NCI-H1417 treated with DMSO at 0.1 percent for 48 hours (cell line): ENCODE measurements at places on chromosomes 12 and 14.

DNA sequence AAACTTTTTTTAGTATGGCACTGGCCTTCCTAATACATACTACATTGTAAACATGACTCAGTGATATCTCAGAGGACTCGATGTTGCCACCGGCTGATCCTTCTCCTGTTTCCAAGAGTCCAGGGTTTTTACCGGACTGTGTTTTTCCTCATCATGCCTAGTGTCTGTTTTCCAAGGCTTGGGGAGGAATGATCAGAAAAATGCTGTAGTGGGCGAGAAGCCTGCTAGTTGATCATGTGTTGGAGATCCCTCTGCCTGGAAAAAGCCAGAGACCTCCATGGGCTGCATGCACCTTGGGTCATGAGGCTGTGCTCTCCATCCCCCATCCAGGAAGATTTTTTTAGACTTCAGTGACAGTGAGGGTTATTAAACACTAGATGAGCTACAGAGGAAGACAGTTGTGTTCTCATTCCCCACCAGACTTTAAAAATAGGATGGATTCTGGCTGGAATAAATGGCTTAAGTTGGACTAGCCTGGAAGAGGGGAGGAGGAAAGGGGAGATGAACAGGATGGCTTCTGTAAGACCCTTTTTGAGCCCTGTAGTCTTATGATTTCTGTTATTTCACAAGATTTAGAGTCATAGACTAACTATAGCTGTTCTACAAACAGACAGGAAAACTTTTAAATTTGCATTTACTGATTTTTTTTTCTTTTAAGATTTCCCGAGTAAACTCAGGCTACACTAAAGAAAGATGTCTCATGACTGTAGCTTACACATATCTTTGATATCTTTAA lies 145.7 kb downstream of the SAMD4A start:
- DNase-seq: no peak

GRCh38 chr14:61647704-61648103 lies 47.6 kb upstream of the HIF1A start:
- no peak for DNase-seq

- no peak for DNase-seq
Observed at GRCh38 chr14:105139831-105140239, 28.7 kb downstream of the JAG2 start.

DNA sequence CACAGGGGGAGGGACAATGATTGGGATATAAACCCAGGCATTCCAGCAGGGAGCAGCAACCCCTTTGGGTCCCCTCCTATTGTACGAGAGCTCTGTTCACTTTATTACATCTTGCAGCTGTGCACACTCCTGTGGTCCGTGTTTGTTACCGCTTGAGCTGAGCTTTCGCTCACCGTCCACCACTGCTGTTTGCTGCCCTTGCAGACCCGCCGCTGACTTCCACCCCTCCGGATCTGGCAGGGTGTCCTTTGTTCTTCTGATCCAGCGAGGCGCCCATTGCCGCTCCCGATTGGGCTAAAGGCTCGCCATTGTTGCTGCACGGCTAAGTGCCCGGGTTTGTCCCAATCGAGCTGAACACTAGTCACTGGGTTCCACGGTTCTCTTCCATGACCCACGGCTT lies 64.1 kb downstream of the E2F7 start:
- no peak for DNase-seq

DNA sequence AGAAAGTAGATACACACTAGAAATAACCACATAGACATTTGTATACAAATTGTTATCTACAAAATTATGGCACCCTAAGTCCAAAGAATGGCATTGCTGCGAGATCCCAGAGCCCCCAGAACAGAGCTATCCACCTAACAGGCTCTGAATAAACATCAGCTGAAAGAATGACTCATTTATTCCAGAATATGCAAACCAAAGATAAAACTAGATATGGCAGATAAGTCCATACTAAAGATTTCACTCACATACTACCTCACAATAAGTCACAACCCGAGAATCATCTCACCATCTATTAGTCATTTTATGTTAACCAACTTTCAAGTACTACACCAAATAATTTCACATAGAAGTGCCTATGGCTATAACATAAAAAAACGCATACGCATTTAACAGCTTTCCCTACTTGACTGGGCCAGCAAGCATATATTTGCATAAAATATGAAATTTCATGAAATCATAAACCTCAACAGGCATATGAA lies 5.6 kb downstream of the CNIH1 start:
- DNase-seq: no peak

DNA sequence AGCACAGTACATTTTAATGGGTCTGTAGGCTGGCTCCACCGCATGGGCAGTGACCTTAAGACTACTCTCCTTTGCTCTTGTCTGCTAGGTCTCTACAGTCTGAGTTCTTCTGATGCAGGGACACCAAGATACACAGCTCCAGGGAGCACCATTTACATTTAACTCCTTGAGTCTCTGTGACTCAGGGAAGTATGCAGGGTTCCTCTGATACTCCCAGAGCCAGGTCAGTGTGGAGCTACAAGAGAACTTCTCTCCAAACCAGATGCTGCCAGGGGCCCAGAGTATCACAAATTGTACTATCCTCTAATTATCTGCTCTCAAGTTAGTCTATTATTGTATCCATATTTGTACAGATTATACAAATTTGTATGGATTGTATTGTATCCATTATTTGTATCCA lies 15.2 kb downstream of the ZFP36L1 start:
- no peak for DNase-seq

DNA sequence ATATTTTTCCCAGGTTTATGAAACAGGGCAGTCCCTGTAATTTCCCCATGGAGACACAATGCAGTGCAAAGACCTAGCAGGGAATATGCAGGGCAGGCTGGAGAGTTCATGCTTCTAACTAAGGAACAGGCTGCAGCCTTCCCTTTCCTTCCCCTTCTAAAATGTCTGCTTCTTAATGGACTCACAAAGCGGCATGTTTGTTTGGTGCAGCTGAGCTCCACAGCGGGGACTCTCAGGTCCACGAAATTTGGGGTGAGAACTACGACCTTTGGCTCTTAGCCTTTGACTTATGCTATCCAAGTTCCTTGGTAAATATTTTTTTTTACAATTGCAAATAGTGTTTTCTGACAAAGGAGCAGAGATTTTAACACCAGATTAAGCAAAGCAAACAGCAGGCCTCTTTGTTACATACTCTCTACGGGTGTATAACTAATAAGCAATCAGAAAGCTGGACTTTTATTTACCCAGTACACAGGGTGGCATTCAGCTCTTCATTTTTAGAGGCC lies 323.6 kb downstream of the ZFP36L1 start:
- DNase-seq: no peak

DNA sequence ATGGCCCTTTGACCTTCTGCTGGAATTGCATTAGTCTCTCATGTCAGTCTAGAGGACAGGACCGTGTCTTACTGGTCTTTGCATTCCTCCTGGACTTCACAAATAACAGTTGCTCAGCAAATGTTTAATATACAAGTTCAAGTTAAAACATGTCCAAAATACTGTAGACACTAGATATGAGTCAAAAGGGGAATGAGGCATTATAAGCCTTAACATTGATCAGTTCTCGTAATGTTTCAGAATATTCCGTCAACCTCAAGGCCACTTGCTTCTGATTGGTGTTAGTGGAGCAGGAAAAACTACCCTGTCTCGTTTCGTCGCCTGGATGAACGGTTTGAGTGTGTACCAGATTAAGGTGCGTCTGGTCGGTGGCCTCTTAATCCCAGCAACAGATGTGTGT lies 59.9 kb downstream of the HSP90AA1 start:
- no peak for DNase-seq

GRCh38 chr14:34873589-34874385 lies 1.4 kb downstream of the BAZ1A start:
- DNase-seq: peak; percentile 47

- DNase-seq: no peak
Observed at GRCh38 chr12:64407342-64408223, 3.4 kb downstream of the XPOT start.

GRCh38 chr14:104777808-104778249 lies 17.7 kb downstream of the AKT1 start:
- DNase-seq: no peak

DNA sequence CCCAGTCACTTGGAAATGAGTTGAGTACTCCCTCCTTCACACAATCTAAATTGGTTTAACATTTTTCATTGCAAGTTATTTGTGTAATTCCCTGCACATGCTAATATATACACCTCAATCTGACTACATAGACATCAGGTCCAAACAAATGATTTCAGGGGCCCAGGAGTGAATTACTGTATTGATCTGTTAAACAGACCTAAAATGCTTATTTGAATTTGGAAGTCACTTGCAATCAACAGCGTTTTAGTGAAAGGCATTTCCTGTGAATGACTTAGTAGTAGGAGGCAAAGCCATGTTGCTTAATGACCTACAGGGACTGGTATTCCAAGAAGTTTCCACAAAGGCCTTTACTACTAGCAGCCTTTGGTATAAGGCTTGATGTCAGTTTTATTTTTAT lies 22.6 kb upstream of the SLC15A5 start:
- DNase-seq: no peak

GRCh38 chr12:85275374-85275773 lies 4.6 kb upstream of the ALX1 start:
- DNase-seq: no peak

- DNase-seq: no peak
Observed at GRCh38 chr14:70473825-70474224, 21.9 kb downstream of the ADAM21 start.

- DNase-seq: peak; percentile 46
Observed at GRCh38 chr12:10612984-10613348, 443 bp downstream of the MAGOHB start.

DNA sequence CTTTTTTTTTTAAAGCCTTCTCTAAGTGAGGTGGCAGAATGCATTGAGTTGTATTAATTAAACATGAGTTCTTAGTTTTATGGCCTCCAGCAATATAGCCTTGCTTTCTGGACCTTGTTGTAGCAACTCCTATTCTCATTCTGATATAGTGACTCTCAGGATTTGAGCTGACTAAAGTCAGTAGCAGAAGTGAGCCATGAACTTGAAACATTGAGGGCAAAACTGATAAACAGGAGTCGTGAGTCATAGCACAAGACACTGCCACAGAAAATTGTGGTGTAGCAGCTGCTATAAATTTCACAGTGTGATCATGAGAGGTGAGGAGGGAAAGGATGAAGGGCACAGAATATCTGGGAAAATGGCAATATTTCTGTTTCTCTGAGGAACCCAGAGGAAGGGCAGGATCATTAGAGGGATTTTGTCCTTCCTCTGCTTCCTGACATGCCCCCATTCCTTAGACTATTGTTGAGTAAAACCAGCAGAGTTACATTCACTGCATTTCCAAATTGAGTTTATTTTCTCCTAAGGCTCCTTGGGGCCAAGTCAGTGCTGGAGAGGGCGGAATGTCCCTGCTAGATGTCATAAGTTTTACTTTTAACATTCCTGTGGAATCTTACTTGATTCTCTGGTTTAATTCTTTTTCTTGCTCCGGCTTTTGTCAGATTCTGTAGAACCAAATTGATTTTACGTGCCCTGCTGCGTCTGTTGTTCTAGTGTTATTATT lies 7.5 kb downstream of the KLRG1 start:
- no peak for DNase-seq

DNA sequence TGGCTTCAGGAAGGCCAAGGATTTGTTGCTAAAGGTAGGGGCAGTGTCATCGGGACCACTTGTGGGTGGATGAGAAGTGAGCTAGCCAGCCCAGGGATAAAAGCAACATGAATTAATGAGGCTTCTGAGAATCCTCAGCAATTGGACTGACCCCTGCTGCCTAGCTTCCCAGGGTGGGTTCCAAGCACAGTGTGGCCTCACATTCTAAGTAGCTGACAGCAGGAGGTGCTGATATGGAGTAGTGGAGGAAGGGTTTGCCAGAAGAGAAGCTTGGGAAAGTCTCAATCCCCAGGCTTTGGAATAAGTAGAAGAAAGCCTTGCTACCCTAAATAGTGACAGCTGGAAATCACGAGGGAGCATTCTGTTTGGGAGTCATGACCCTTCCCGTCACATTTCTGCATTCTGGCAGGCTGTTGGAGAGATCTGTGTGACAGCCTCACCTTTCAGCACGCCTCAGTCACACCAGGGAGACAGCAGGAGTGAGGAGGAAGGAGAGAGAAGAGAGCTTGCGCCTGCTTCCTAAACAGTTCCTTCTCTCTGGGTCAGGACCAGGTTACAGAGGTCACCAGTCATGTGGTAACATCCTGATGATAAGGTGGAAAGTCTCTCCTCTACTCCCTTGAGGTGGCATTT lies 31.2 kb downstream of the DACT1 start:
- DNase-seq: no peak

DNA sequence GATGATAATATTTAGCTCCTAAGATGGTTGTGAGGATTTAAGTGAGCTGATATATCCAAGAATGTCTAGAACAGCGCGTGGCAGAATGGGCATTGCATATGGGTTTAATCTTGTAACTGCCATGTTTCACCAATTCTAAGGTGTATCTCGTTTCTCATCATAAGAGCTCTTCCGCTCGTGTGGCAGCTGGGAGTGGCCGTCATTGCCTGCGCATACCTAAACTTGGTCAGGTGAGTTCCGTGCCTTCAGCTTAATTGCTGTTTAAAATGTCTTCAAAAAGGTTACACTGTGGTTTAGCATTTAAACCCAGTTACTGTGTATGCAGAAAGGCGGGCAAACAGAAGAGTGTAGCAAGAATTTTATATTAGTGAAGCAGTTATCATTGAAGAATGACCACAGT lies 4.5 kb upstream of the AQP2 start:
- no peak for DNase-seq

- DNase-seq: no peak
Observed at GRCh38 chr12:71170456-71170855, 12.7 kb upstream of the TSPAN8 start.

- DNase-seq: no peak
Observed at GRCh38 chr12:45284096-45284901, 68.4 kb downstream of the ANO6 start.

- no peak for DNase-seq
Observed at GRCh38 chr14:88454886-88455285, 69.4 kb downstream of the SPATA7 start.

DNA sequence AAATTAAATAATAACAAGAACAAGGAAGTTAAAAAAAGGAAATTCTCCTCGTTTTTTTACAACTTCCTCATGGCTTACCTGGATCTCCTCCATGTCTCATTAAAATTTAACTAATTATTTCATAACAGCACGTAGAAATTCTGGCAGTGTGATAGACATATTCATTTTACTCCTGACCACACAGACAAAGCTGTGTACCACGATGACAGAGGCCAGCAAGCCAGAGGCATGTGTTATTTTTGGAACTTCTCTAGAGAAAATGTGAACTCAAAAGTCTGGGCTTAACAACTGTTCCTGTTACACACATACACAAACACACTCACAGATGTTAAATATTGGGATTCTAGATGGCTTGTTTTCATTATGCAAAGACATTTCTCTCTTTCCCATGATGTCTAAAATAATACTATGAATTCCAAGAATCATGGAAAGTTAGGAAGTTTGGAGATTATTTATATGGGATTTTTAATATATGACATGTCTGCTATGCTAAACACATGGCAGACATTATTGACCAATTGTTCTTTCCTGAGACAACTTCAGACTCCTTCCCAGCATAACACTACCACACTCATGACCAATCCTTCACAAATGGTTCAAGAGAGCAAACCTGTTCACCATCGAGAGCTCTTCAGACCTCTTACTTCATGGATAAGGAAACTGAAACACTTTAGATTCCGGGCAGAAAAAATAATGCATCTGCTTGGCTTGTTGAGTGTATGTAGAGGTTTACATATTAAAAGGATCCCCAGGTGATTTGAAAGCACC lies 158.7 kb downstream of the DACT1 start:
- no peak for DNase-seq

GRCh38 chr12:3339221-3339620 lies 151.8 kb upstream of the PRMT8 start:
- no peak for DNase-seq

GRCh38 chr12:51814311-51815088 lies 34.0 kb downstream of the FIGNL2 start:
- no peak for DNase-seq

GRCh38 chr12:56634242-56634836 lies 4.2 kb upstream of the BAZ2A start:
- DNase-seq: no peak
